ENCODE measurements at places on chromosomes 11 and 22. TPM values are rescaled to one million over a fixed set of nuclear protein-coding genes. Genes with fewer than 3 reads are reported as not detected.

- peaks cover 100% of the 10 kb centered on the region for H3K36me3 ChIP-seq
- peaks cover 13% of the 10 kb centered on the region for H3K4me1 ChIP-seq
- no peak overlapping the region for H3K27ac ChIP-seq
- no peak for DNase-seq
These were observed 31.7 kb upstream of the TEF start for GRCh38 chr22:41350087-41350486.

DNA sequence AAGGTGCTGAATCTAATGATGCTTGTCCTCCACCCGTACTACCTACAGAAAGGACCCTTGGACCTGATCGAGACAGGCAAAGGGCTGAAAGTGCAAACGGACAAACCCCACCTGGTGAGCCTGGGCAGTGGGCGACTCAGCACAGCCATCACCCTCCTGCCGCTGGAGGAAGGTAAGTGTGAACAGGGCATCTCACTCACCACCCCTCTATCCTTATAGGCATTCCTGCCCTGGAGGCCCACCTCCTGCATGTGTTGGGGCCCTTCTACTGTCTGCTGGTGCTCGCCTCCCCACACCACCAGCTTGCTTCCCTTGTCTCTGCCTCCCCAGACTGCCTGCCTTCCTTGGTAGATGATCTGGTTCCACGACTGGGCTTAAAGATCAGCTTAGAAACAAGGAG is 7.1 kb downstream of the PHLDB1 start:
- H3K27me3 ChIP-seq = no peaks in the 10 kb centered on the region
- no peak overlapping the region for H3K4me3 ChIP-seq
- no peak for DNase-seq
- no peak overlapping the region for H3K27ac ChIP-seq
- H3K36me3 ChIP-seq = peaks cover 26% of the 10 kb centered on the region

- H3K27ac ChIP-seq = no peak overlapping the region
- no peak for DNase-seq
- H3K4me1 ChIP-seq = no peaks in the 10 kb centered on the region
- H3K36me3 ChIP-seq = no peaks in the 10 kb centered on the region
These were observed 327.7 kb downstream of the TENM4 start for GRCh38 chr11:79113054-79113690.

- DNase-seq = peak; percentile 11
- H3K27ac ChIP-seq = no peak overlapping the region
- H3K27me3 ChIP-seq = peaks cover 9% of the 10 kb centered on the region
- no peak overlapping the region for H3K4me3 ChIP-seq
- H3K36me3 ChIP-seq = no peaks in the 10 kb centered on the region
These were observed 291.8 kb downstream of the MIAT start for GRCh38 chr22:26949193-26949592.

Gene KCTD14
- total RNA-seq = 7.7 TPM

Data from SJSA1 (cell line).